ENCODE measurements at places on chromosomes 3 and 15. TPM values are rescaled to one million over a fixed set of nuclear protein-coding genes. Genes with fewer than 3 reads are reported as not detected.

DNA sequence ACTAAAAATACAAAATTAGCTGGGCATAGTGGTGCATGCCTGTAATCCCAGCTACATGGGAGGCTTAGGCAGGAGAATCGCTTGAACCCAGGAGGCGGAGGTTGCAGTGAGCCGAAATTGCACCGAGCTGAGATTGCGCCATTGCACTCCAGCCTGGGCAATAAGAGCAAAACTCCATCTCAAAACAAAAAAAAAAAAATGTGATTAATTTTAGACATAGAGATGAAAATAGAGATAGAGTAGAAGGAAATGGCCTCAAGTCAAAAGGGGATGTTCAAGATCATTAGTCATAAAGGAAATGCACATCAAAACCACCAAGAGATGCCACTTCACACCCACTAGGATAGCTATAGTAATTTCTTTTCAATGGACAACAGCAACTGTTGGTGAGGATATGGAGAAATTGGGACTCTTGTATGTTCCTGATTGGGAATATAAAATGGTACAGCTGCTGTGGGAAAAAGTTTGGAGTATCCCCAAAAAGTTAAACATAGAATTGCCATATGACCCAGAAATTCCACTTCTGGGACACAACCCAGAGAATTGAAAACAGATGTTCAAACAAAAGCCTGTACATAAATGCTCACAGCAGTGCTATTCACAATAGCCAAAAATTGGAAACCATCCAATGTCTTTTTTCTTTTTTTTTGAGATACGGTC, 55.4 kb downstream of the ABHD2 start:
- DNase-seq = no peak

- DNase-seq = no peak
Observed at GRCh38 chr3:6165951-6166350, 695.0 kb upstream of the GRM7 start.

GRCh38 chr15:45849136-45849535, 214.3 kb downstream of the SQOR start:
- no peak for DNase-seq

- DNase-seq = no peak
Observed at GRCh38 chr3:185306847-185307246, 53.0 kb upstream of the EHHADH start.

The OSBPL10 gene
- total RNA-seq = 28.3 TPM

- no peak for DNase-seq
Observed at GRCh38 chr3:120554812-120555606, 41.1 kb upstream of the NDUFB4 start.

The GUCA1C gene
- total RNA-seq = not detected

DNA sequence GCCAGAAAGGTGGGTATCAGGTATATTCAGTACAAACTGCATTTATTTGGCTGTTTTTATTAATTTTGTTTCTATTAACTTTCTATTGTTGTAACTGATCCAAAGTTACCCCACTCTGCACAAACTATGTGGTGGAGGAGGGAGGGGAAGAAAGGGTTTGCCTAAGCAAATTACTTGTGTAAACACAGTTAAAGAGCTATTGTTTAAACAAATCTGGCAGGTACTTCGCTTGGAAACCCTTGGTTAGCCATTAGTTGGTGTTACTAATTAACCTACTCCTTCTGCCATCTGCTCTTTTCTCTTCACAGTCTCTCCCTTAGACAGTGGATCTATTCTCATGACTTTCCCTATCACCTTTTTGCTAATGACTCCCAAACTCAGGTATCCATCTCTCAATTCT, 328.4 kb upstream of the NECTIN3 start:
- no peak for DNase-seq

- no peak for DNase-seq
Observed at GRCh38 chr3:25635038-25635437, 29.7 kb downstream of the TOP2B start.

GRCh38 chr3:151584566-151584965, 123.7 kb upstream of the IGSF10 start:
- DNase-seq = no peak

The CHRFAM7A gene
- not detected for total RNA-seq

GRCh38 chr3:40661284-40661683, 136.5 kb downstream of the ZNF621 start:
- no peak for DNase-seq

- no peak for DNase-seq
Observed at GRCh38 chr3:143821862-143822261, 26.4 kb downstream of the SLC9A9 start.

- no peak for DNase-seq
Observed at GRCh38 chr3:124876401-124876878, 10.7 kb downstream of the ITGB5 start.

GRCh38 chr15:32688151-32688639, 29.6 kb upstream of the GREM1 start:
- DNase-seq = no peak

All from transverse colon (tissue), 4 donors.